ENCODE measurements at places on chromosomes 3 and 15.

- DNase-seq = no peak
Observed at GRCh38 chr15:23628612-23629233, 18.9 kb downstream of the MAGEL2 start.

- no peak for DNase-seq
Observed at GRCh38 chr15:85760531-85761371, 34.0 kb downstream of the KLHL25 start.

DNA sequence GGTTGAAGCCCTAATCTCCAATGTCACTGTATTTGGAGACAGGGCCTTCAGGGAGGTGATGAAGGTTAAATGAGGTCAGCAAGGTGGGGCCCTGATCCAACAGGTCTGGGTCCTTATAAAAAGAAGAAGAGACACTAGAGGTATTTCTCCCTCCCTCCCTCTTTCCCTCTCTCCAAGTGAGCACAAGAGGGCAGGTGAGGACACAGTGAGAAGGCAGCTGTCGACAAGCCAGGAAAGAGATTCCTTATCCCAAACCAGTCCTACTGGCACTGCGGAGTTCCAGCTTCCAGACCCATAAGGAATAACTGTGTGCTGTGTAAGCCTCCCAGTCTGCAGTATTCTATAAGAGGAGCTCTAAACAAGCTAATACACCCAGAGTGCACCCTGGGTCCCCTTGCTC is 134.7 kb downstream of the ADAMTS17 start:
- DNase-seq = no peak

DNA sequence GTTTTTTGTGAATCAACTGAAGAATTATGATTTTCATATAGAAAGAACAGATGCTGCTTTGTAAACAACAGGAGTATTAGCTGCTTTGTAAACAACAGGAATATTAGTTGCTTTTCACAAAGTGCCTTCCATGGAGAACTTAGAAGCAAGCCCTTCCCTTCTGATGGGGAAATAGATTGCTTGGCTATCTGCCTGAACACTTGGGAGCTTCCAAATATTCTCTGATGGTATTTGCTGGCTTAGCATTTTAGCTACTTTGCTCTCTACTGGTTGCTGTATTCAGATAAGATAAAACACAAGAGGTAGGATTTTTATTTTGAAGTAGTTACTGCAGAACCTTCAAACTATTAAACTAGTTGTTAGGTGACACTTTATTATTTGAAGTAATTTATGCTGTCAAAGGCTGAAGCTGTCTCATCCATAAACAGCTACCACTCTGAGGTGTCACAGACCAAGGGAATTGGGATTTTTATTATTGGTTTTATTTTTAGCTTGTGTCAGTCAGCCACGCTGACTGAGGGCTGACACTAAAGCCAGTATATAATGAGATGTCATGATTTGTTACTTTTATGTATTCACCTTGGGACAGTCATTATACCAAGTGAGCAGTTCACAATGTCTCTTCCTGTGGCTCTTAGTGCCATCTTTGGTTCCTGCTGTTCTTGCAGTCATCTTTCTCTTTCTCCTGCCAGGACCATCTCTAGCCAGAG is 50.0 kb downstream of the ZIC1 start:
- DNase-seq = no peak

- no peak for DNase-seq
Observed at GRCh38 chr15:87648278-87648677, 608.3 kb downstream of the NTRK3 start.

DNA sequence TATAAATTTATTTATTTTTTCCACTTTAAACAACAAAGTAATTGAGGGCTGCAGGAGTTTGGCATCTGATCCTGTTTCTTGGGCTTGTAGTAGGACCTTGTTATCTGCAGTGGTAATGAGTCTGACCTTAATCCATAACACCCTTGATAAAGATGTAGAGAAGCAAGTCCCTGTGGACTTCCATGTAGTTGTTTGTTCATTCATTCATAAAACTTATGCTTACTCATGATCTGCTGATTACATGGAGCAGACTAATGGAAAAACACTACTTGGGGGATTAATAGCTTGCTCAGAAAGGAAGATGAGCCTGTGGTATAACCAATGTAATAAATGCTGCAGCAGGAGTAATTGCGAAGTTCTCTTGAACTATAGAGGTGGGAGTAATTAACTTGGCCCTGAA is 271.5 kb upstream of the TBL1XR1 start:
- no peak for DNase-seq

DNA sequence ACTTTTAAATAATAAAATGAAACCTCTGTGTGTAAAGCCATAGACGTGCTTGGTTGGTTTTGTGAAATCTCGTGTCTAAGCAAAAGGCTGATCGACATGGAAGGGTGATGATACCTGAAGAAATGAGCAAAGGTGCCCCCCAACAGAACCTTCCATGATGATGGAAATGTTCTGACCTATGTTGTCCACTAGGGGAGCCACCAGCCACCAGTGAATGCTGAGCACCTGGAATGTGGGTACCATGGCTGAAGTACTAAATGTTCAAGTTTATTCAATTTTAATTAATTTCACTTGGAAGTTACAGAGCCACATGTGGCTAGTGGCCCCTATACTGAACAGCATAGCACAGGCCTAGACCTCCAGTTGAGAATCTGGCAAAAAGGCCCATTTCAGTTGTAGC is 158.8 kb downstream of the POLR2M start:
- DNase-seq = no peak

- DNase-seq = no peak
Observed at GRCh38 chr15:65887565-65887964, 18.3 kb downstream of the RAB11A start.

DNA sequence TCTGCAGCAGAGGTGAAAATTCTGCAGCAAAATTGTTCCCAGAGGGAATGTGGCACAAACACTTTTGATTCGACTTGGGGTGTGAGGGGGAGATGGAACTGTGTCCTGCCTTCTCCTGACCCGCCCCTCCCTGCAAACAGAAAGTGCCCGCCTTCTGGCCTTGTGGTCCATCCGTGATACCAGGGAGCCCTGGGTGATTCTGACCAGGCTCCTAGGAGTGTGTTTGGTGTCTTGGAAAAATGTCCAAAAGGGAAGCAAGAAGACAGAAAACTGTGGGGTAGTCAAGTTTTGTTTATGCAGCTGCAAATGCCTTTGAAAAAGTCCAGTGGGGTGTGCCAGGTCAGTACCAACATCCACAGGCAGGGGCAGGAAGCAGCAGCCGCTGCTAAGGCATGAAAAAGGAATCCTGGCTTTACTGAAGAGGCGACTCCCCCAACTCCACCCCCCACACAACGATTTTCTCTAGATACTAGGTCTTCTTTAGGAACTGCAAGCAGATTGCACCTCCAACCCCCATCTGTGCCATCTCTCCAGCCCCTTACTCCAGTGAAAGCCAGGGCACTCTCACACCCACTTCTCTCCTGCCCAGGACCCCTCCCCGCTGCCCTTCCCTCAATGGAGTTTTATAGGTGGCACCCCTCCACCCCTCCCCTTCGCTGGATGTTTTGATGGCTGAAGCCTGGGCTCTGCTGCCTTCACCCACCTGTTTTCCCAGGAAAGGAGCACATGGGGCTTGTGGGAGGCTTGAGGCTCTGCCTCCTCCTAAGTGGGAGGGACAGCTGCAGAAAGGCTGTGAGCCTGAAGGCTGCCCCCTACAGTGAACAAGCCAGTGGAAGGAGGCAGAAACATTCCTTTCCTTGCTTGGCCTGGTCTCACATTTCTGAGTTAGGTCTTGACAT is 82.4 kb upstream of the HERC1 start:
- DNase-seq = no peak

- DNase-seq = no peak
Observed at GRCh38 chr3:24582431-24583403, 88.1 kb upstream of the THRB start.

DNA sequence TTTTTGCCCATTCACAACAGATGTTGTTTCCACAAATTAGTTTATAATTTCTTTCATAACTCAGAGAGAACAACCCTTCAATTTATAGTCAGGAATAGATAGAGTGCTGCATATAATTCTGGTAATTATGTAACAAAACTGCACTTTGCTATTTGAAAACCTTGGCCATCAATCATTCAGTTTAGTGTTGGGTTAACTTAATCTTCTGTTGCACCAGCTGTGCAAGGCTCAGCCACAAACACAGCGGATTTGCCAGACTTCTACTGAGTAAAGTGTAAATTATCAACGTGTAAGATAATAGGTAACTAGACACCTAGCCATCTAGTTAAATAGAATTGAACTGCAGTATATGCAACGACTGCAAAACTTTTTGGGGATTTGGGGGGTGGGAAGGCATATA is 1064.3 kb upstream of the EPHA6 start:
- DNase-seq = no peak

DNA sequence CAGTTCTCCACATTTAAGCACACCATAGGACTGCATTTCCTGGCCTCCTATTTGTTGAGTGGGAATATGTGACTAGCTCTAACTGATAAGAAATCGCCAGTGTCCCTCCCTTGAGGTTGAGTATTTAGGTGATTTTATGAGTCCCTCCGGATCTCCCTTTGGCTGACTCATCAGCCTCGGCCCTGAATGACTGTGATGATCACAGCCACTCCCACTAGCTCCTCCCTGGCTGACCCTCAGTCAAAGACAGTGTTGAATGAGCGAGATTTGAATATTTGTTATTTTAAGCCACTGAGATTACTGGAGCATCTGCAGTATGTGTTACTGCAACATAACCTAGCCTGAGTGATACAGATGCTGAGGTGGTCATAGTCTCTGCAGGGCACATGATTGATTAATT is 515.3 kb downstream of the EPHB1 start:
- no peak for DNase-seq

DNA sequence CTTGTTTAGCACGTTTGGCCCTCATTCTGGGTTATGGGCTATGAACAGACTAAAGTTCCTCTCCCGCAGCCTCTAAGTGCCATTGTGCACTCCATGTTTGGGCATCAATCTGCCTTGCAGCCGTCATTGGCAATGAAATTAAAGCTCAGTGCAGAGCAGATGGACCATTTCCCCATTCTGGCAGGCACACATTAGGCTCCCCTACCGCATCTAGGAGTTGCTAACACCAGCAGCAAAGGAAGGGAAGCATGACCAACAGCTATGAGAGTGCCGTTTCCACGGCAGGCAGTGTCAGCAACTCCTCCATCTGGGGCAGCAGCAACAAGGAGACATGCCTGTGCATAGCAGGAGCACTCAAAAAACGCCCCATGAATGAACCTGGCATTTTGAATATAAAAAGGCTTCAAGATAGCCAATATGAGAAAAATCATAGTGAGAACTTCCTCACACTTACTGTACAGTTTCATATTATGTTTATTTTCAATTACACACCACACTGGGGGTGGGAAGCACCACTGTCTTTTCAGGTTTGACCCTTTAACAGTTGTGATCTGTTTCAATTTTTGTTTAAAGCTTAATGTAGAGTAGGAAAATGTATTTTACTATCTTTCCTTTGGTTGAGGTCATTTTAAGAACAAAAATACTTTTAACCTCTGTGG is 218.7 kb downstream of the KCNMB2 start:
- DNase-seq = no peak

DNA sequence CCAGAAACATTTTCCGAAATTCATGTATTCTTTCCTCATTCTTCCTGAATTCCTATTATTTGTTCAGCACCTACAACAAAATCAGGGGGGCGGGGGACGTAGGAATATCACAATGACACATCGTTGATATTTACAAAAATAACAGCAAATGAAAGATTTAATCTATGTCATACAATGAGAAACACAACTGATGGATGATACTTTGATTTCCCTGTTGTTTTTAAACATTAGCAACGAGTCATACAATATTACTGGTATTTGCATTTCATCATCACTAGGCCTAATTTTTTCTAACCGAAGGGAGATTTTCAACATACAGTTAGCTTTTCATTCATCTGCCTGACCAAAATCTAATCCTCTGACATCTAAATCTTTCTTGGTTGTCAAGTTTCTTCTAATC is 45.3 kb upstream of the INO80 start:
- no peak for DNase-seq

DNA sequence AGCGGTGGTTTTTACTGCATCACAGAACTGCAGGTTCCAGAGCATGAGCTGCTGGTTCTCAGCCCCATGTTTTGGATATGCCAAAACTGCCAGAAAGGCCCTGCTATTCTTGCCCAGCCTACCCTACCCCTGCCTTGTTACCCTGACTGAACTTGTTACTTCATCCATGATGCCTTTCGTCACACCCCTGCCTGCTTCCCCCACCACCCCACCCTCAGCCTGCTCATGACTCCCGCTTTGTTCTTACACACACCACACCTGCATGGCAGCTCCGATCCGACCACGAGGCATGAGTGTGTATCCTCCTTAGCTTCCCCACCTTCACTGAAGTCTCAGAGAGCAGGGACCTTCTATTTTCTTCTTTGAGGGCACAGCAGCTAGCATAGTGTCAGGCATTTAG is 5.1 kb upstream of the TM4SF1 start:
- no peak for DNase-seq

DNA sequence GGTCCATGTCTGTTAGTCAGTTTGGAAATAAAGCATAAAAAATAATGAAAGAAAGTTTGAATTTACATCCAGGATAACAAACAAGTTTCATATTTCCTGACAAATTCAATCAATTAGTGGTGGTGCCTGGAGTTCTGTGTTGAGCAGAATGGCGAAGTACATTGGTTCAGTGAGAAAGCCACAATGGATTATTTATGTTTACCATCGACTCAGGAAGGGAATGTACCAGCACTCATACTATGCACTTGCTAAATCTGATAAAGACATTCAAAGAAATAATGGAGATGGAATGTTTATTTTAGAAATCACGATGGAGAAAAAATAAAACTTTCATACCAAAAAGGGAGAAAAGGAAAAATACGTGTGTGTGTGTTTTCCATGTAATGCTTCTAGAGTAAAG is 45.3 kb upstream of the MME start:
- DNase-seq = no peak

DNA sequence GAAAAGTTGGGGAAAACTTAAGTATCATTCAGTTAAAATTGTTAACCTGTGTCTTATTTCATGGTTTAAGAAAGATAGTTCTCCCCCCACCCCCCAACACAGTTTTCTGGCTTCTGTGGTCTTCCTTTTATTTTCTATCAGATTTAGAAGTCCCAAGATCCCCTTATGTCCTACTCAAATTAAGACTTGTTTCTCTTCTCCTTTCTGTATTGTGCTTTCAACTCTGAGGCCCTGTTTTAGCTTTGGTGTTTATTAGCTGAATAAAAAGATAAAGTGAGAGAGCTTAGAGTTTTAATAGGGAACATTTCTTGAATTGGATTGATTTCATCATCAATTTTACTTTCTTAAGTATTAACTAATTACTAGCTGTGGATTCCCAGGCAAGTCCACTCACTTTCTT is 62.6 kb downstream of the AKAP13 start:
- DNase-seq = no peak

- no peak for DNase-seq
Observed at GRCh38 chr15:27512281-27513001, 541.5 kb downstream of the GABRG3 start.

GRCh38 chr3:61771976-61772375 is 210.6 kb downstream of the PTPRG start:
- no peak for DNase-seq

DNA sequence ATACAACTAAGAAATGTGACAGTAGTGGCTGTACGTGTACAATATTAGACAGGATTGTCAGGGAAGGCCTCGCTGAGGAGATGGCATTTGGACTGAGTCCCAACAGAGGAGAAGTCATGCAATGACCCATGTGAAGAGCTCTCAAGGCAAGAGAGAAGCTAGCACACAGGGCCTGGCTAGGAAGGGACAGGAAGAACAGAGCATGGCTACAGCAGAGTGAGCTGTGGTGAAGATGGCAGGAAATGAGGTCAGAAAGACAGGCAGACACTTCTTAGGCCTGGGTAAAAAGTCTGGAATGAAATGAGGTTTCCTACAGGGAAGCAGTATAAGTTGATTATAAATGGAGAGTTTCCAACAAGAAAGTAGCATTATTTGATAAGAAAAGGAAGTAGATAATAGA is 33.2 kb upstream of the LEKR1 start:
- no peak for DNase-seq

- DNase-seq = no peak
Observed at GRCh38 chr15:88394553-88395145, 72.5 kb downstream of the MRPL46 start.
